Stomach (tissue), 19 donors: ENCODE measurements at places on chromosomes 5 and 9.

DNA sequence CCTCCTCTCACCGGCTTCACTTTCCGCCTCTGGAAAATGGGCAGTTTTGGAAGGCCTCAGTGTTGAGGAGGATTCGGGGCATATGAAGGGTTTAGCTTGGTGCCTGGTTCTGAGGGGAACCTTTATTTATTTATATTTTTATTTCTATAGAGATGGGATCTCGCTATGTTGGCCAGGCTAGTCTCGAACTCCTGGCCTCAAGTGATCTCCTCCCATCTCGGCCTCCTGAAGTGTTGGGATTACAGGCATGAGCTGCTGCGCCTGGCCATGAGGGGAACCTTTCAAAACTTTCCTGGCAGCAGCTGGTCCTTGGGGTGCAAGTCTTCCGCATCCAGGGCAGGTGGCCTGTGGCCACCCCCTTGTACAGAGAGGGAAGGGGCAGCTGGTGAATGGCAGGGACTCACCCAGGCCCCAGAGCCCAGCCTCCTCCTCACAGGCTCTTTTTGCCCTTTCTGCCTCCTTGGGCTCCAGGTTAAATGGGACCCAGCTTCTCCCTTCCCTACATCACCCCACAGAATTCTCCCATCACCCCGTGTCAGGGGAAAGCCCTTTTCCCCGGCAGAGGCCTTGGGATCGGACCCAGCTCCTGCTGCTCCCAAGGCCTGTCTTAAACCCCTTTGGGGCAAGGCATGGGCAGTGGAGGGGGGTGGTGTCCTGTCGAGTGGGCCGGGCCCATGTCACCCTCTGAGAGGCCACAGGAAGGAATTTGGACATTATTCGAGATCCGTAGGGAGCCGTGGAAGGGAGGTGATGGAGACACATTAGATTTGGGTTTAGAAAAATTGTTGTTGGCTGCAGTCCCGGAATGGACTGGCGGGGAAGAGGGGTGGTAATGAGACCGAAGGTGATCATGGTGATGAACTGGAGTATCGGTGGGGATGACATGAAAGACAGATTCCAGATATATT is 5.9 kb downstream of the NCS1 start:
- H3K36me3 ChIP-seq, result no peaks in the 10 kb centered on the region
- peak overlapping the region; percentile 38 for H3K27ac ChIP-seq
- peaks cover 8% of the 10 kb centered on the region for H3K27me3 ChIP-seq
- H3K4me3 ChIP-seq, result no peak overlapping the region

GRCh38 chr5:160167624-160168165 is 48.4 kb upstream of the PWWP2A start:
- no peaks in the 10 kb centered on the region for H3K27me3 ChIP-seq
- no peak overlapping the region for H3K4me3 ChIP-seq
- no peaks in the 10 kb centered on the region for H3K36me3 ChIP-seq
- no peak for DNase-seq
- peaks cover 18% of the 10 kb centered on the region for H3K4me1 ChIP-seq

DNA sequence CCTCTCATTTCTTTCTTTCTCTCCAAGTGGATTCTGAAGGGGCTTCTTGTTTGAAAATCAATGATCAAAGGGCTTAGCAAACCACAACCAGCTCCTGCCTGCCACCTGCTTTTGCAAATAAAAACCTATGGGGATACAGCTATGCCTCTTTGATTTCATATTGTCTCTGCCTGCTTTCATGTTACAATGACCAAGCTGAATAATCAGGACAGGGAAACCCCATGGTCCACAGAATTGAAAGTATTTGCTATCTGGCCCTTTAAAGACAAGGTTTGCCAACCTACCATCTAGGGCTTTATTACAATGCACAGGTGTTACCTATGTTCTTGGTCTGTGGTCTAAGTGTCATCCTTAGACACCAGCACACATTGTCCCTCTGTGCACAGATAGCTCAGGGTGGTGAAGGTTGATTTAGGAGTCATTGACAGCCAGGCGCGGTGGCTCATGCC is 28.8 kb upstream of the PLIN2 start:
- no peaks in the 10 kb centered on the region for H3K36me3 ChIP-seq
- no peak for DNase-seq
- no peak overlapping the region for H3K4me3 ChIP-seq
- no peaks in the 10 kb centered on the region for H3K27me3 ChIP-seq
- H3K4me1 ChIP-seq, result peaks cover 37% of the 10 kb centered on the region

DNA sequence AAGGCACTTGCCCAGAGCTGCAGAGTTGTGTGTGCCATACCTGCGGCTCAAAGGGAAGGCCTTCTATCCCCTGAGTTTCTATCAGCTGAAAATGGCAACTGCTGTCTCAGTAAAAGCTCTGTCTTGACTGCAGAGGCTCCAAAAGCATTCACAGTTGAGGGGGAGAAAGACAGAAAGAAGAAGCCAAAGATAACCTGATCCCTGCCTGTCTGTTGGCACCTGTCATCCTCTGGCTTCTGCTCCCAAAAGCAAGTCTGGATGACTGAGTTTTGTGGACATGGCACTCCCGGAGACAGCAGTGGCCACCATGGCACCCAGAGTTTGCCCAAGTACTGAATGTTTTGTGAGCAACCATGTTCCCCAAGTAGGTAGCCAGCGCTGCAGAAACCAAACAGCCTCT is 176.6 kb downstream of the NR3C1 start:
- no peak overlapping the region for H3K27ac ChIP-seq
- no peaks in the 10 kb centered on the region for H3K27me3 ChIP-seq
- H3K4me1 ChIP-seq, result peaks cover 13% of the 10 kb centered on the region
- DNase-seq, result no peak

DNA sequence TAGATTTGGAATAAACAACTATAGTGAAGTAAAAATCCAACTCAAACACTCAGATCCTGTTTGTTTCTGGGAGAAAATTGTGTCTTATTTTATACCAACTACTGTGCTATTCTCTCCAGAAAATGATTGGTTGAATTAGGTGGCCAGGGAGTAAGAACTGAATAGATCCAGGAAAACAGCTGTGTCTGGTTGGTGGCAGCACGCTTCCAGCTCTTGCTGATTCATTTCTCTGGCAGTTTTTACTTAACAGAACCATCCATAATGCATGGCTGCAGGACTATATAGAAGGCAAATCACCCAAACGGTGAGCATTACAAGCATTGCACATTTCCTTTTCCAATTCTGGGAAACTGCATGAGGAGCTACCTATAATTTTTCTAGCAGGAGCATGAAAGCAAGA is 29.5 kb downstream of the DMAC1 start:
- H3K4me3 ChIP-seq, result no peak overlapping the region
- H3K4me1 ChIP-seq, result peaks cover 5% of the 10 kb centered on the region
- H3K27me3 ChIP-seq, result no peaks in the 10 kb centered on the region

DNA sequence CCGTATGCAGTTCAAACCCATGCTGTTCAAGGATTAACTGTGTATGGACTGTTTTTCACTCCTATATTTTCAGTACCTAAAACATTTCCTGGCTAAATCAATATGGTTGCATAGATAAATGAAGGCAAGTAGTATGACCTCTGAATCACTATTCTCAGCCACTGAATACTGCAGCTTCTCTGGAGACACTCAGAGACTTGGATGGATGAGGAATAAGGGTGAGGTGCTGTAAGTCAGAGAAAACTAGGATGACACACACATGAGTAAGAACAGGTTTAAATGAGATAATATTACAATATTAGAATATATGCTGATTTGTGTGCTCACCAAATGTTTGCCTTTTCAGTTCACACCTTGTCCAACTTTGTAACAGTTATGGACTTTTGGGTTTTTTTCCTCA is 26.0 kb upstream of the ANXA1 start:
- no peak overlapping the region for H3K27ac ChIP-seq
- H3K36me3 ChIP-seq, result no peaks in the 10 kb centered on the region
- H3K27me3 ChIP-seq, result no peaks in the 10 kb centered on the region
- no peaks in the 10 kb centered on the region for H3K4me1 ChIP-seq
- H3K4me3 ChIP-seq, result no peak overlapping the region

GRCh38 chr5:141783947-141784296 is 94.3 kb downstream of the PCDH1 start:
- no peak overlapping the region for H3K4me3 ChIP-seq
- no peaks in the 10 kb centered on the region for H3K36me3 ChIP-seq
- H3K27me3 ChIP-seq, result no peaks in the 10 kb centered on the region
- no peak overlapping the region for H3K27ac ChIP-seq
- DNase-seq, result no peak
- peaks cover 10% of the 10 kb centered on the region for H3K4me1 ChIP-seq

DNA sequence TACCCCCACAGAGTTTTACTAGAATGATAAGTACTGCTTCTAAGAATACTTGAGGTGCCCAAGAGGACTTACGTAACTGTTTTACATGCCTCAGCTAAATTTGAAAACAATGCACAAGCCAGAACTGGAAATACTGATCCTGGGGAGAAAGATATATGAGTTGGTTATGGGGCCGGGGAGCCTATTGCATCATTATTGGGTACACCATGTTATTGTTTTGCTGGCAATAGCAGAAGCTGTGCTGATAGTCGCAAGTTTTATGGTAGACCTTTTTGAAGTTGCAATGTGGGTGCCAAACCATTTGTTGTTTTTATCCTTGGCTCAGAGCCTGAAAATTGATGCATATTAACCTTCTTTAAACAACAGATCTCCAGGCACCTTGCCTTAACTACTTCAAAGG is 108.4 kb upstream of the DHFR start:
- H3K27me3 ChIP-seq, result no peaks in the 10 kb centered on the region
- H3K36me3 ChIP-seq, result peaks cover 11% of the 10 kb centered on the region

GRCh38 chr5:159489779-159490178 is 159.5 kb upstream of the IL12B start:
- H3K27me3 ChIP-seq, result no peaks in the 10 kb centered on the region
- H3K36me3 ChIP-seq, result no peaks in the 10 kb centered on the region
- no peaks in the 10 kb centered on the region for H3K4me1 ChIP-seq

DNA sequence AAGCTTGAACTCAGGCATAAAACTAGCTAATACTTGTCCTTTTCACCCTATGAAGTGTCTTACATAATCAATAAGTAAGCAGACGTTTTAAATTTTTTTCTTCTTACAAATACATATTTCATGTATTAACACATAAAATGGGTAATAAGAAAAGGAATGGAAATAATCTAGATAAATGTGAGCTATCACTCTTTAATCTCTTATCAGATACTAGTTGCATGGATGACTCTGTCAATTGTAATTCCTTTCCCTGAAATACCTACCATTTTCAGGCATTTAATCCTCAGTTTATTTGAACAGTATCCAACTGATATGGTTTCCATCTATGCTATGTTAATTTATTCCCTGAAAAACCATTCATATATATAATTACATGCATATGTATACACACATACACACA is 166.0 kb upstream of the RGS7BP start:
- no peaks in the 10 kb centered on the region for H3K36me3 ChIP-seq
- H3K4me1 ChIP-seq, result no peaks in the 10 kb centered on the region
- H3K27ac ChIP-seq, result no peak overlapping the region
